ENCODE measurements at places on chromosomes 7 and 10.

DNA sequence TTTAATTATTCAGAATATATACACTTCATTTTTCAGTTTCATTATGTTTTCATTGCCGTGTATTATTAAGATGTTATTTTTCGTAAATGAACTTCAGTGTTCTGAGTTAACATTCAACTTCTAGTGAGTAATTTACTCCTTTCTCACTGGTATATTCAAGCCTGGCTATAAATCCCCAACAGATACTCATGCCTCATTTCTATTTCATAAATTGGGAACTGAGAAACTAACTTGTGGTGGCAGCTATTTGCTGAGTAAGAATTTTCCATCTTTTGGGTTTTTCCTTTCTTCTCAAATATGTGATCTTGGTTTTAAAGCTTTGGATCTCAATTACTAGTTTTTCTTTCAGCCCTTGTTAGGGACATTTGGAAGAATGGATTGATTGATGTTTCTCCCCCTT is 281.1 kb downstream of the CDK14 start:
- no peak for DNase-seq

- DNase-seq = no peak
Observed at GRCh38 chr10:100014071-100014762, 4.5 kb upstream of the DNMBP start.

GRCh38 chr10:88401671-88402347 is 181.3 kb downstream of the RNLS start:
- no peak for DNase-seq

GRCh38 chr7:132377703-132378584 is 198.3 kb downstream of the PLXNA4 start:
- DNase-seq = no peak
